ENCODE measurements at places on chromosomes 2 and 18. TPM values are rescaled to one million over a fixed set of nuclear protein-coding genes. Genes with fewer than 3 reads are reported as not detected.

The ZAP70 gene
- total RNA-seq: 1.4 TPM

The LINC00305 gene
- total RNA-seq: not detected

The APCDD1 gene
- 73.2 TPM for total RNA-seq

The MROH2A gene
- not detected for total RNA-seq

The KLF11 gene
- 18.8 TPM for total RNA-seq

The NOSTRIN gene
- total RNA-seq: 30.6 TPM

The ANKRD29 gene
- total RNA-seq: 3.5 TPM

The AFF3 gene
- 16.2 TPM for total RNA-seq

GRCh38 chr2:72142570-72143440 is 4.9 kb downstream of the CYP26B1 start:
- peak; percentile 83 for DNase-seq

DNA sequence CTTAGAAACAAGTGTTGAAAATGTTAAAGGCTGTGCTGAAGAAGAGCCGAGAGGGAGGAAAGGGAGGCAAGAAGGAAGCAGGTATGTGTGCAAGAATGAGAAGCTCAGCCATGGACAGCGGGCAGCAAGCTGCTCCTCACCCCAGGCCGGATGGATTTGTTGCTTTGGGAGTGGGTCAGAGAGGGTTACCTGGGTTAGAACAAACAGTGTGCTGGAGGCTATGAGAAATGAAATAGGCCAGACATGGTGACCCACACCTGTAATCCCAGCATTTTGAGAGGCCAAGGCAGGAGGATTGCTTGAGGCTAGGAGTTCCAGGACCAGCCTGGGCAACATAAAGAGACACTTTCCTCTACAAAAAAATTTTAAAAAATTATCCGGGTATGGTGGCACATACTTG is 97.5 kb downstream of the TANC1 start:
- DNase-seq: no peak

DNA sequence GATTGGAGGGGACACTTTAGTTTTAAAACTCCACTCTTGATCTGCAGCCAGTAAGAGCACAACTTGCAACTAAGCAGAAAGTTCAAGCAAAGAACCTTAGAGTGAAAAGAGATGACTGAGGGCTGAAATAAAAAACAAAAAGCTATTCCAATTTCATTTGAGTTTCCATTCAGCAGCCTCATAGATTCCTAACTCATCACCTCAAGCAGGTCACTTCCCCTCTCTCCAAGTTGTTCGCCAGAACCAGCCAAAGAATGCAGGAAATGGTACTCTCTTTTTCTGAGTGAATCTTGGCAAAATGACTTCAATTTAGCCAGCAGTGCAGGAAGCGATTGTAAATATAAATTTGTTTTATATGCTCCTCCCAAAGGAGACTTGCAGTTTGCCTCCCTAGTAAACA is 213.3 kb downstream of the SETBP1 start:
- no peak for DNase-seq

DNA sequence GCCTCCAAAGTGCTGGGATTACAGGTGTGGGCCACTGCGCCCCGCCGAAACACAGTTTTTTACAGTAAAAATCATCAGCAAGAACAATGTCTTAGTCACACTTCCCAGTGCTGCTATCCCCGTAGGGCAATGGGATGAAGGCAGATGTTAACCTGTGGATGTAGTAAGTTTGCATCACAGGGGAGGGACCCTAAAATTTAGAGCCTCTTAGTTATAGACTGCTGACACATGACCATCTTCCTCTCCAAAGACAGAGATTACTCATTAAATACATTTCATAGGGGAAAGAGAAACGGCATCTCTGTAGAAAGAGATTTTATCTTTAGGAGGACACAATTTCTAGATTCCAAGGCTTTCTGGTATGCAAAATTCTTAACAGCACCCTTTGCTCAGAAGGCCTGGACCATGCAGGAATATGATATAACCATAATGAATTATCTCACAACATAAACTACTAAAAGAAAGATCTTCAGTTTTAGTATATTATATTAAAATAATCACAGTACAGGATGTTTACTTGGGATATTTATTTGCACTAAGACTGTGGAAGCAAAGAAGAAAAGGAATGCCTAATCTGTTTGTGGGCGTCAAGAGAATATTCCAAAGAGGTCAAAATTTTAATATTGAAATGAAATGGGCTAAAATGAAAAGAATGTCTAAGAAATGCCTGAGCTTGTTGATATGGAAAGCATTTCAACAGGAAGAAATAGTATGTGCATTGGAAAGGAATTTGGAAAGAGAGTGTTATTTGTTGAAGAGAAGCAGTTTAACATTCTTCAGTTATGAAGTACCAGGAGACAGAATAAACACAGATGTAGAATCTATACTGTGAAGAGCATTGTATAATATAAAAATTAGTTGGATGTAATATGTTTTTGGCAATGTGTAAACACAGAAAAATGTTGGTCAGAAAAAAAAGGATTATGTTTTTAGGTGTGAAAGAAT is 1228.3 kb upstream of the CHAC2 start:
- no peak for DNase-seq

DNA sequence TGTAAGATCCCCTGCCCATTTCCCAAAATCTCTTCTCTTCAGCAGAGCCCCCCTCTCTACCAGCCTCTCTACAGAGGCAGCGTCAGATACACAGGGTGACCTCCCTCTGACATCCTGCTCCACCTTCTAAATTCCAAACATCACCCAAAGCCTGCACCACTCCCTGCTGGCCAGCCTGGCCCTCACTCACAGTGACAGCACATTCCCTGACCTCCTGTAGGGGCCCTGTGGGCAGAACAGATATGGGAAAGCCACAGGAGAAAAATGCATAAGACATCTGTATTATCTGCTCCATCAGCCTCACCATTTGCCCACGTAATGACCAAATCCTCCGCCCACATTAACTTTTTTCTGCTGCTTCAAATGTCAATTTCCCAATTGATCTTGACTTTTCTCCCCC is 40.6 kb downstream of the TRABD2A start:
- no peak for DNase-seq

GRCh38 chr2:205998583-205998982 is 87.4 kb downstream of the INO80D start:
- no peak for DNase-seq

- DNase-seq: no peak
Observed at GRCh38 chr18:35941299-35941698, 31.2 kb upstream of the RMP24 start.

DNA sequence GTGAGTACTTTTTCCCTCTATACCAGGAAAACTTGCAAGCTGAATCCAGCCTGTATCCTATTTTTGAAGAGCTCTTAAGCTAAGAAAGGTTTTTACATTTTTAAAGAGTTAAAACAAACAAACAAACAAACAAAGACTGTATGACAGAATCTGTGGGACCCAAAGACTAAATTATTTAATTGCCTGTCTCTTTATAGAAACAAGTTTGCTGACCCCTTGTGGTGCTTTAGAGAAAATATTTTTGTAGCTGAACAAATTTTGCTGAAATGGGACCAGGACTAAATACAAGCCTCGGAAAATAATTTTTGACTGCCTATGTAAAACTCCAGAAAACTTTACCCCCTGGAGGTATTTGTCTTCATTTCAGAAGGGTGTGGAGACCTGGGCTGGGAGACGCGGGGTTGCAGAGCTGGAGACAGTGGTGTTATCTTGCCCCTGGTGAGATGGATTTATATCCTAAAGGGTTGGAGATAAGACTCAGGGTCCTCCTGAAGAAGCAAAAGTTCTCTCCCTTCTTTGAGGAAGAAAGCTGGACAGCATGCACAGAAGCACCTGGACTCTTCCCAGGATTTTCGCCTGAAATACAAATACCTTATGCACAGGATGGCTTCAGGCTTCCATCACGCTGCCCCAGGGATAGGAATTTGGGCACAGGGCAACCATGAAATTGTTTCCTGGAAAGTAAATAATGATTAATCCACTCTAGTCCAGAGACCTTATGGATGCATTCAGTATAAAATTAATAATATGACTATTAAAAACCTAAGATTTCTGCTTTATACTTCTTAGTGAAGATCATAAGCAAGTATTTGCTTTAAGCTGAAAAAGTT is 54.3 kb downstream of the TMX3 start:
- no peak for DNase-seq

- no peak for DNase-seq
Observed at GRCh38 chr2:189178054-189178453, 1.5 kb downstream of the COL5A2 start.

GRCh38 chr2:64186699-64187605 is 42.7 kb upstream of the PELI1 start:
- DNase-seq: no peak

GRCh38 chr2:132037527-132038178 is 124.1 kb downstream of the ANKRD30BL start:
- no peak for DNase-seq

- no peak for DNase-seq
Observed at GRCh38 chr2:65420712-65421431, 11.5 kb downstream of the SPRED2 start.

DNA sequence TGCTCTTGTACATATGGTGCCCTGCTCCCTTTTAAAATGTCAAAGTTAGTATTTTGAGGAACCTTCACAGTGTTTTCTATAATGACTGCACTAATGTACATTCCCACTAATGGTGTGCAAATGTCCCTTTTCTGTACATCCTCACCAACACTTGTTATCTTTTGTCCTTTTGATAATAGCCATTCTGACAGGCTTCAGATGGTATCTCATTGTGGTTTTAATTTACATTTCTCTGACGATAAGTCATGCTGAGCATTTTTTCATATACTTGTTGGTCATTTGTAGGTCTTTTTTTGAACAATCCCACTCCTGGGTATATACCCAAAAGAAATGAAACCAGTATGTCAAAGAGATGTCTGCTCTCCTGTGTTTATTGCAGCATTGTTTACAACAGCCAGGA is 268.3 kb downstream of the FBXO15 start:
- no peak for DNase-seq

DNA sequence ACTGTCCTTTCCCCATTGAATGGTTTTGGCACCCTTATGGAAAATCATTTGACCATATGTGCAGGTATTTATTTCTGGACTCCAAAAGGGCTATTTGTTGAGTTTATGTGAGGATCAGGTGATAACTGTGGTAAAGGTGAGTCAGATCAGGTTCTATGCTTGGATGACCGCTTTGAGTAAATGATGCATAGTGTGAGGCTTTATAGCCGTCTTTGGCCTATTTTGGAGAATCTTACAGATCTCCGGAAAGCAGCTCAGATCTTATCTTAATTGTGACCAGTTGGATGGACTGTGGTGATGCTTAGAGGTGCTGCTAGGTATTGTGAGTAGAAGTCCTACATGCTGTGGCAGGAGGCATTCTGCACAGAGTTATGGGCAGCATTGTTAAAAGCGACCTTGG is 126.2 kb downstream of the METTL8 start:
- DNase-seq: no peak
